Calu3 (cell line): ENCODE measurements at places on chromosomes 1 and 21.

GRCh38 chr1:236018885-236019453 lies 45.9 kb downstream of the NID1 start:
- DNase-seq = no peak

DNA sequence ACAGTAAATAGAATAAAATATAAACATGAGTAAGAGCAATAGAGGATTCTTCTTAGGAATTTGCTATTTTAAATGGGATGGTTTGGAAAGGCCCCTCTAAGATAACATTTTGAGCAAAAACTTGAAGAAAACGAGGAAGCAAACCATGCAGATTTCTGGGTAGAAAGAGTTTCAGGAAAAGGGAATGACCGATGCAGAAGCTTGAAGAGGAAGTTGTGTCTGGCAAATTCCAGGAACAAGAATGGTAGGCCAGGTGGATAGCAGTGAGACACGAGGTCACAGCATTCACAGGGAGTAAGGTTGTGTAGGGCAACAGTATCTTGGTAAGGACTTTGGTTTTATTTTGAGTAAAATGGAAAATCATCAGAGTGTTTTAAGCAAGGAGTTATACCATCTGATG lies 108.9 kb downstream of the PEX14 start:
- no peak for DNase-seq

DNA sequence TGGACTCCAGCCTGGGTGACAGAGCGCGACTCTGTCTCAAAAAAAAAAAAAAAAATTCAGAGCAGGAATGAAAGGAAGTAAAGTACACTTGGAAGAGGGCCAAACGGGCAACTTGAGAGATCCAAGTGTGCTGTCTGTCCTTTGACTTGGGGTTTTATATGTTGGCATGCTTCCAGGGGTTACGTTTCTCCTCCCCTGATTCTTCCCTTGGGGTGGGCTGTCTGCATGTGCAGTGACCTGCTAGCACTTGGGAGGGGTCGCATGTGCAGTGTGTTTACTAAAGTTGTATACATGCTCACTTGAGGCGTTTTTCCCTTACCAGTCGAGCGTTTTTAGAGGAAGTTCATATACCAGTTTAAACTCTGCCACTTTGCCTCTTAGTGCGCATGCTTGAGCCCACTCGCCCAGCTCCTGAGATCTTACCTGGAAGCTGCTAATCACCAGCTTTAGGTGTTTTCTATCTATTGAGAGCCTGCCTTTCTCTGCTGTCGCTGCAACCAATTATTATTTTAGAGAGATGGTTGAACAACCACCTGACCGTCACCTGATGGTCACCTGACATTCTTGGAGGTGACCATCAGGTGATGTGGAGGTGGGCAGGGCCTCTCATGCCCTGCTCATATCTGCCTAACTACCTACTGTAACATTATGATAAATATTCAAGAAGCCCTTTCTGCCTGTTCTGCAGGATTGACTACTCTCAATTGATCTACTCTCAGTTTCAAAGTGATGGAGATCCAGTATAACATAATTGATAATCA lies 140.1 kb downstream of the MACF1 start:
- peak; percentile 3 for DNase-seq

GRCh38 chr1:6237093-6237492 lies 1.3 kb upstream of the ICMT start:
- no peak for DNase-seq

GRCh38 chr1:65558215-65558614 lies 137.7 kb downstream of the LEPR start:
- DNase-seq = no peak

GRCh38 chr1:66693856-66694255 lies 58.4 kb upstream of the DYNLT5 start:
- no peak for DNase-seq

DNA sequence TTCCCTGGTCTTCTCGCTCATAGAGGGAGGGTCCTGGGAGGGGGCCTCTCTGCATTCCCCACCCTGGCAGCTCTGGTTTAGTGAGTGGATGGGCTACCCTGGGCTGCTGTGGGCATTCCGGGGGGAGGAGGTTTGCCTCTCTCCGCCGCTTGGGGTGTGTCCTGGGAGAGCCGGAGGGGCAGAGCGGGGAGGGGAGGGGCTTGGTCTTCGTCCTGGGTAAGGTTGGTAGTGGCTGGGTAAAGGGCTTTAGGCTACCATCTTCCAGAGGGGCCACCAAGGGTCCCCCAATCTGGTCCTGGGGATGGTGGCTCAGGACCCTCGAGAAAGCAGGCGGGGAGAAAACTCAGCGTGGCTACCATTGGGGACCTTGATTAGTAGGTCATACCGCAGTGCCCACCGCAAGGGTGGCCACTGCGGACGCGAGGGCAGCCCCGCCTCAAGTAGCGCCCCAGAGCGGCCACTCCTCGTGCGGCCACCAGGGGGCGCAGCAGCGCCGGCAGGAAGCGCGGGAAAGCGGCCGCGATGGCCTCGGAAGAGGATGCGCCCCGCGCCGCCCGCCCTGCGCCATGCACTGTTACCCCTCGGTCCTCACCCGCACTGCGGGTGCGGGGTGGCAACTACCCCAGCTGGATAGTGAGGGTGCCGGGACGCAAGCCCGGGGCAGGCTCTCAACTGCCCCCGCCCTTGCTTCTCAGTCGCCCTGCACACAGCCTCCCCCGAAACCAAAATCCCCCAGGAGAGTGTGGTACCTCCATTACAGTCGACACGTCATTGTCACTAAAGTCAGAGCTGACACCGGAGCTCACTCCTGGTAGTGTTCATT lies 44.1 kb upstream of the SLC25A33 start:
- DNase-seq = peak; percentile 58

- DNase-seq = no peak
Measured at GRCh38 chr1:111630567-111630966, 11.0 kb downstream of the RAP1A start.

DNA sequence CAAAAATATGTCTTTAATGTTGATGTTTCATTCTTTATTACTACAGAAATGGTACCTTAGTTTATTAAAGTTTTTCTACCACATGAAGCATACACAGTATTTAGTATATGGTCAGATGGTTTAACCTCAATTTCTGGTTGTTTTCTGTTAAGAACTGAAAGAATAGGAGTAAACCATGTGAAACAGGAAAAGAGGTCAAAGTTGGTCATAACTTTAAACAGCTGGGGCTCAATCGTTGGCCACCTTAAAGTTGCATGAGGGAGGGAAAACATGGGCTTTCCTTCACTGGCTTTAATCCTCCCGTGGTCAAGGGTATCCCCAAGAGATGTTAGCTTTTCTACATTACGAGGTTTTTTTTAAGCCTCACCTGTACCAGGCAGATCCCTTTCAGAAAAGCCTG lies 483.3 kb upstream of the ADAMTS5 start:
- no peak for DNase-seq

GRCh38 chr1:28110555-28110954 lies 22.1 kb upstream of the EYA3 start:
- no peak for DNase-seq

GRCh38 chr1:111204983-111205713 lies 4.7 kb upstream of the DENND2D start:
- DNase-seq = no peak

DNA sequence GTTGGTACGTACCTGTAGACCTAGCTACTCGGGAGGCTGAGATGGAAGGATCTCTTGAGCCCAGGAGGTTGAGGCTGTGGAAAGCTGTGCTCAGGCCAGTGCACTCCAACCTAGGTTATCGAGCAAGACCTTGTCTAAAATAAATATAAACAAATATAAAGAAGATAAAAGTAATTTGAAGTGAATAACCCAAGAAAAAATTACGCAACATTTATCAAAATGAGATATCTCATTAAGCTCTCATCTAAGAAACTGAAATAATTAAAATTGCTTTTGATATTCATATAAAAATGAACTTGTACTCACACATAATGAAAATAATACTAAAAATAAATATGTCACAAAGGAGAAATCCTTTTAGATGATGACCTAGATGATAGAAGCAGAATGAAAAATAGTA lies 647.1 kb upstream of the NCAM2 start:
- no peak for DNase-seq

- DNase-seq = no peak
Measured at GRCh38 chr1:203124546-203125317, 2.8 kb upstream of the ADORA1 start.

DNA sequence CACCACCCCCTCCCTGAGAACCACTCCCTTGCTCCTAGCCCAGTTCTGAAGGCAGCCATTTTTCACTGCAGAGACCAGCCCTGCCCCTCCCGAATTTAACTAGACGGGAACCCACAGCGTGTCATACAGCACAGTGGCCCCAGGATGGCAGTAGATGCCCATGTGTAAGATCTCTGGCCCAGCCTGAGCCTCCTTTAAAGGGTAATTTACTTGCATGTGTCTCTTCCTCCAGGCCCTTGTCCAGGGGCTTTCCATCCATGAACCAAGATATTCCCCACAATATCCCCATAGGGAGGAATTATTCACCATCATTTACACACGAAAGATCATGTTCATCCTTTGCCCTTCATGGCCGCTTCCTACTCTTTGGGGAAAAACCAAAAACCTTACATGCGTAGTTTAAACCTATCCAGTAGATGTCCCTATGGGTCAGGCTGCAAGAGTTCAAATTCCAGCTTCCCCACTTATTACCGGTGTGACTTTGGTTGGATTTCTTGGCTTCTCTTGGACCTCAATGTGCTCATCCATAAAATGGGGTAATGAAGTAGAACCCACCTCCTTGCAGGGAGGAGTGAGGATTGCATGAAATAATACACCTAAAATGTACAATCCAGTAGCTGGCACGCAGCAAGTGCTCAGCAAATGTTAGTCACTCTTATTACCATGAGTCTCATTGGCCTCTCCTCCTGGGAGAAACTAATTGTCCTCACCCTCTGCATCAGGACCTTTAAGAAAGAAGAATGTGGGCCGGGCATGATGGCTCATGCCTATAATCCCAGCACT lies 4.0 kb upstream of the LACTBL1 start:
- DNase-seq = peak; percentile 68

DNA sequence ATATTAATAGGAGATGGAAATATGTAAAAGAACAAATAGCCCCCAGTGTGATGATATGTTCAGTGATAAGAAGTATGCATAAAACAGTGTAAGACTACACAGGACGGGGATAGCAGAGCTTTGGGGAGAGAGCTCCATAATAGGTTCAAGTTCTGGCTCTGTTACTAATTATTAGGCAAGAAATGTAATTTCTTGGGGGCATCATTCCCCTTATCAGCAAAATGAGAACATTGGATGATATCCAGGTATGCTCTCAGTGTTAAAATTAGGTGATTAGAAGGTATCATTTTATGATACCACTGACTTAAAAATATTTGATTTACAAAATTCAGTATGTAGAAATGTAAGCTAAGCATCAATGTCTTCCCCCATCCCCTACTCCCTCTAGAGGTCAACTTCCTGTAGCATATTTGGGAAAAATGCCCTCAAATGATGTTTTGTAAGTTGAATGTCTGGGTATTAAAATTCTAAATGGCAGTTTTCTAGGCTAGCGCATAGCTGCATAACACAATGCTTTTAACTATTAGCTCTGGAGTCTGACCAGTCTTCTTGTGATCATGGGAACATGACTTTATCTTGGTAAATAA lies 585.7 kb upstream of the CAMK1G start:
- DNase-seq = no peak

- no peak for DNase-seq
Measured at GRCh38 chr1:57393058-57393584, 30.7 kb downstream of the DAB1 start.

- DNase-seq = no peak
Measured at GRCh38 chr1:161981126-161981525, 42.5 kb downstream of the OLFML2B start.

GRCh38 chr1:64473367-64473766 lies 3.4 kb downstream of the CACHD1 start:
- no peak for DNase-seq

DNA sequence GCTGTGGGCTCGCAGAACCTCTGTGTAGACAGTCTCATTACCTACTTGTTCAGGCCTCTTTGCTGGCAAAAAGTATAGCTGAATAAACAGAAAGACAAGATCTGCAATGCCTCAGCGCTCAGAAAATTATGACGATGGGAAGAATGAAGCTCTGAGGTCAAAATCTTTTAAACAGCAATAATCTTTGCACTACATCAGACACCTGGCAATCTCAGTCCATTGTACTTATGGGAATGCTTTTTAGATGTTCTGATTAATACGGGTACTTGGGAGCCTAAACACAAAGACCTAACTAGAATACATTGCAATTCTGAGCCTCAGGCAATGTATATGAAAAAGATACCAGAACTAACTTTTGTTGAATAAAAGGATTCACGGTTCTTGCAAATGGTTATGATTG lies 410.7 kb downstream of the SMYD3 start:
- no peak for DNase-seq

DNA sequence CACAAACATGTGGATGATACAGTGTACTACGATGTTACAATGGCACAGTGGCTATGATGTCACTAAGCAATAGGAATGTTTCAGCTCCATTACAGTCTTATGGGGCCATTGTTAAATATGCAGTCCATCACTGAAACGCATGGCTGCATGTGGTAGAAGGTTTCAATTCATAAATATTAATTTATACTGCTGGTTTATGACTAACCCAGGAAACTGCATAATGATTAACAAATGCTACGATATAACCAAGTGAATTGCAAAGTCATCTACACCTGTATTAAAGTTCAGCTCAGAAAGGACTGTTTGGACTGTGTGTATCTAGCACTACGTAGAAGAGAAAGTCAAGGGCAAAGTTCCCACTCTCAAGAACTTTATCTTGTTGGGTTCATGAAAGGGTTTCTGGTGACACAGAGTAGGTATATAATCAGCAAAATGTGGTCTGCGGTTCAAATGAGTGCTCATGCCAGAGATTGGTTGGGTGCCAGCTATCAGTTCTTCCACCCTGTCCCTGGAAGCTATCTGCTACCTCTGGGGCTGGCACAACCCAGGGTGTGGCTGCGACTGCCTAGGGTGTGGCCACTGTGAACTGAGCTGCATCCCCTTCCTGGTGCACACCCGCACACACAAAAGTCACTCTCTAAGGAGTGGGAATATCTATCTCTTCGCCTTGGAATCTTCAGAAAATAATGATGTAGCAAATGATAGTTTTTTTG lies 14.8 kb downstream of the MGST3 start:
- peak; percentile 83 for DNase-seq

DNA sequence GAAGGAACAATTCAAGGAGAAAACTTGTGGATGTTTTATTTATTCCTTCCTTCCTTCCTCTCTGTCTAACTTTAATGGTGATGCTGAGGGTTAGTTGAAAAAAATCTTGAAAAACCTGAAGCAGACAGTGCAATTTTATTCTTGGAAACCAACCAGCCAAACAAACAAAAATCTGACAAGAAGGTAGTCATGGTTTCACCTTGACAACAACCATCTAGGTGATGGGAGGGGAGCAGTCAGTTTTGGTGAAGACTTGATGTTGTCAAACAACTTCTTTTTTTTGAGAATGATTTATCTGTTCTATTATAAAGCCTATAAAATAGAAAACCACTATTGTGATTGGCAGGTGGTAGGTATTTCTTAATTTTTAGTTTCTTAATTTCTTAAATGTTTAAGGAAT lies 92.4 kb upstream of the GPR88 start:
- no peak for DNase-seq

- DNase-seq = peak; percentile 17
Measured at GRCh38 chr1:109040989-109041620, 797 bp downstream of the WDR47 start.

- no peak for DNase-seq
Measured at GRCh38 chr1:203464226-203464625, 11.4 kb upstream of the PRELP start.
